ENCODE measurements at places on chromosomes 2 and 18.

DNA sequence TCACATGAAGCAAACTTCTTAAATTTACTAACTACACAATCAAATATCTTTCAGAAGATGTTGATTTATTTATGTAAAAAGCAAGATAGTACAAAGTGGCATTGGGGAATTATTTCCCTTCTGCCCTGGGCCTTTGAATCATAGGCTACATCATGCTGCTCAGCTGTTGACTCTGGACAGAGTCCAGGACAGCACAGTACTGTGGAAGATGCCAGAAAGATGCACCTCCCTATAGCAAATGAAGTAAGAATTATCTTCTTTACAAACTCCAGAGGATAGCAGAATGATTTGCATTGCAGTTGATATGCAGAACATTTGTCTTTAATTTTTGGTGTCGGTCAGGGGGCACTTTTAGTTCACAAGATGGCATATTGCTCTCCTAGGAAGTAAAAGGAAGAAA is 1354.5 kb upstream of the ZEB2 start:
- no peak for DNase-seq

DNA sequence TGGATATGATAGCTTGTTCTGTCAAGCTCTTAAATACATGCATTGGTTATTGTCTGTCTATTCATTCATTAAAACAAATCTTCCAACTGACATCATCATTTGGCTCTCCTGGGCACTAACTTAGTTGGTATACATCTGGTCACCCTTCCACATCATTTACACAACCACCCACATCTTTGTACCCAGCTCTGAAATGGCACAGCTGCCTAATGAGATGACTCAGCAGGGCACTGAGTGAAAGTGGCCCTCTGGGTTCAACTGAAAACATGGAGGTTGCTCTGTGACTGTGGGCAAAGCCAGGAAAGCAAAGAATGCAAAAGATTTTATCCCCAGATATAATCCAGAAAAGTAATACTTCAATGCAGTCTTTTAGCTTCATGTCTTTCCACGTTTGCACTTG is 234.0 kb upstream of the MAP2 start:
- no peak for DNase-seq

DNA sequence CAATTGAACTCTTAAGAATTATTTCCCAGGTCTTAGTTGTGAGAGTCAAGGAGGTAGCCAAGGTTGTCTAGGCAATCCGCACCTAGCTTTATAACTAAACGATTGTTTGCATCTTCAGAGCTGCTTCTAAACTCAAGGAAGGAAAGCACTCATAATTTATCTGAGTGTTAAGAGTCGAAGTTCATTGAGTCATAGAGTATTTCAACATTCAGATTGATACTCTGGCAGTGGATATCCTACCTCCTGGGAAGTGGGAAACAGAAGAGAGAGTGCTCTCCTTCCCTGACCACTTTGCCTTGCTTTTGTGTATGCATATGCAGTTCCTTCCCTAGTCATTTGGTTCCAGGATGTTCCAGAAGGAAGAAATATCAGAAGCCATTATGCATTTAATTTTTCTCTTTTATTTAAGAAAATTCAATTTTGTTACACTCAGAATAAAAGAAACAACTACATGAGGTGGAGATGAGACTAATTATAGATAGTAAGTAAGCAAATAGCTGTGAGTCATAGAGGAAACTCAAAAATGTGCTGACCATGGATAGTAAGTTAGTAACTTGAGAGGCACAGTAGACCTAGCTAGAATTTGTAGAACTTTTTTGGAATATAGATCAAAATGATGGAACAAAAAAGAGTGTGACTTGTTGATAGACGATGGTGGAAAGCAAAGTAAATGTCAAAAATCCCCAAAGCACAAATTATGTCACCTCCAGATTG is 35.4 kb upstream of the FSHR start:
- DNase-seq: no peak

DNA sequence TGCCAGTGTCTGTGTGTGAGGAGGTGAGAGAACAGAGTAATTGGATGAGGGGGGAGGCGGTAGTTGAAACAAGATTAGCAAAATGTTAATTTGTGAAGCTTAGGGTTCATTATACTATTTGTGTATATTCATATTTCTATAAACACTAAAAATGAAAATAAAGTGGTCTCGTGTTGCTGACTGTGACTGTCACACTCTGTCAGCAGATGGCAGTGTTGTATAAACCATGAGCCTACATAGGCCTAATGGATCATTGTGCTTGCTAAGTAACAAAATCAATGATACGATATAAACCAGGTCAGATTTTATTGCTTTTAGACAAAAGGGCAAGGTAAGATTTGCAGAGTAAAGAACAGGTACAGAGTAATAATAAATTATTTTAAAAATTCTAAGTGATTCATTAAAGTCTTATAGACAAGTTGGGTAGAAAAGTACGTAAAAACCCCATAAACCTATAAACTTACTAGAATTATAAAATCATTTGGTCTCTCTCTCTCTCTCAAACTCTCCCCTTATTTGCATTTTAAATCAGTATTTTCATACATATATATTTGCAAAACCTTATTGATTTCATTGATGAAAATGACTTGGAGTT is 182.7 kb downstream of the RPIA start:
- DNase-seq: no peak

GRCh38 chr2:70708376-70709199 is 59.4 kb downstream of the ADD2 start:
- DNase-seq: no peak

DNA sequence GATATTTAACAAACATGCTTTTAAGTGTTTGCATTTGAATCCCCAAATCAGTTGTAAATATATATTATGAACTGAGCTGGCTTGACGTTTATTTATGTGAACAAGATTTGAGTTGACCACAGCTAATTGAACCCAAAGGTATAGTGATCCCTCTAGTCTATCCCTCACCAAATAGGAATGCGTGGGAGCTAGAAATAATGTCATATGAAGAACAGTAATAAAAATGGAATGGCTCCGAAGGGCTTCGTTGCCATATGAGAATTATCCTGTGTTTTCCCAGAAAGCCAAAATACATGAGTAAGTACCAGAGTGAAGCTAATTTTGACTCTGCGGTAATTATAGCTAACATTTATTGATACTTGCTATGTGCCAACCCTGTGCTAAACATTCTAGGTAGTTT is 142.7 kb downstream of the ADCYAP1 start:
- DNase-seq: no peak

DNA sequence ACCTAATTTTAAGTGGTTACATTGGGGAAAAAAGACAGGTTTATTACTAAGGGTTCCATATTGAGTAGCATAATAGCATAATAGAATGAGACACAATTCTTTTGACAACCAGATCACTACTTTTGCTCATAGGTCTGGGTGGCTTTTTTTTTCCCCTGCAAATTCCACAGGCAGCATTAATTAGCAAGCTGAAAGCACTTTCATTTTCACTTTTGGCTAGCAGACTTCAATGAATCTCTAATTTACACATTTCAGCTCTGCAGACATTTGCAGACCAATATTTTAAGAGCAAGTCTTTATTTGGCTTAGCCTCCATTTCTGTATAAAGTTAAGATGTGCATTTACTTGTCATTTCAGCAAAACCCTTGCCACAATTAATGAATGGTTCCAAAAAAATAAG is 185.5 kb downstream of the NOL4 start:
- no peak for DNase-seq

DNA sequence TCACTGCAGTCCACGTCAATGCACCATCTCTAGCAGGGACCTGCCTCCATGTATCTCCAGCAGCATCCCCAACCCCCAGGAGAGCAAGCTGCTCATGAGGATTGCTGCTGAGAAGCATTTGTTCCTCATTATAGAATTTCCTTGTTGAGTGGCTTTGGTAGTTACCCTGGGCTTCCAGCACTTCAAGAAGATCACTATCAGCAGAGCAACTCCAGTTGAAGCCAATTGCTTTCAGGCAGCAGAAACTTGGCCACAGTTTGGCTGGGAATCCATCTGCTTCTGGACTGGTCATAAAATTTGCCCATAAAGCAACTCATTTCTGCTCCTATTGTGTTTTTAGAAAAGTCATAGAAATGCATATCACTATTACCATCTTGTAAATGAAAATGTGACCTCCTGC is 17.4 kb downstream of the TRPM8 start:
- no peak for DNase-seq

DNA sequence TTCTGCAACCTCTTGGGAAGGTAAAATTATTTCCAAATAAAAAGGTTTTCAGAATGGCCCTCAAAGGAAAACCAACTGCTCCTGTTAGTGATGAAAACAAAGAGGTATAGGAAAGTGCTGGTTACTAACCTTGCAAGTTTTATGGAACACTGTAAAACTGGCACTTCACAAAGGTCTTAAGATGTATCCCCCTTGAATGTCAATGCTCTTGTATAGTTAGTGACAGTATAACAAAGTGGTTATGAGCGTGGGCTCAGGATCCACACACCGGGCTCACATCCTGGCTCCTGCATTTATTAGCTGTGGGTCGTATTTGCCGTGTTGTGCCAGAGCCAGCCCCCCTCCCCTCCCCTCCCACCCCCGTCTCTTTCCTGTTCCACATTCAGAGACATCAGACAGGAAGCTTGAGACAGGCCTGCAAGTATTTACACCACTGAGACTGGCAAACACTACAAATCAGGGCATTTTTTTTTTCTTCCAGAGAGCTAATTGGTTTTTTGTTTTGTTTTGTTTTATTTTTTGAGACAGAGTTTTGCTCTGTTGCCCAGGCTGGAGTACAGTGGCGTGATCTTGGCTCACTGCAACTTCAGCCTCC is 9.2 kb upstream of the DNPEP start:
- no peak for DNase-seq

DNA sequence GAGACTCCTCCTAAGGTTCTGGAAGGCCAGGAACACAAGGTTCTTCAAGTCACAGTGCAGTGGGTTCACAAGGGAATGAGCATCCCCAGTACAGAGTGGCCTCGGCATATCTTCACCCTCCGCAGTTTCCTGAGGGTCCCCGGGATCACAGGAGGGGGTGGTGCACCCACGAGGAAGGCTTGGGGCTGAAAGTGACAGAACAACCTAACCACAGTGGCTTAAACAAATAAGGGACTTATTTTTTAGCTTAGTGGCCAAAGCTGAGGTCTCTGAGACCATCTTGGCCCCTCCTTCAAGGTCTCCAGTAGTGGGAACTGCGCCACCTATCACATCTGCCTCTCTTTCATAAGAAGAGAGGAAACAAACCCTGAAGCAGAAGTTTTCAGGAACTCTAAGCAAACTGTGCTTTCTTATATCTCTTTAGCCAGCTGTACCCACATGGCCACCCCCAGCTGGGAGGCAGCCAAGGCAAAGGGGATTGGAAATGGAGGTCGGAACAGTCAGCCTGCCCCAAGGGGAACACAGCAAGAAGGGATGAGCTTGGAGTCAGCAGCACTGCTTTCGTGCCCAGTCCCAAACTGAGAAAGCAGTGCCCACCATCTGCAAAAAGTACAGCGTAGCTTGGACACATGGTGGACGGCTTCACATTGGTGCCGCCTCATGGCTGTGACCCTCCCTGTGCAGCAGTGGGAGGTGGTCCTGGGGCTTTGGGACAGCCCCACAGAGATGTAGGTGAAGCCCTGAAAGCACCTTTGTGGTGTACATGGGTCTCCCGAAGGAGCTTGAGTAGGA is 260.0 kb upstream of the ID2 start:
- DNase-seq: no peak

- DNase-seq: peak; percentile 37
Observed at GRCh38 chr2:154375579-154375931, 322.9 kb upstream of the KCNJ3 start.

DNA sequence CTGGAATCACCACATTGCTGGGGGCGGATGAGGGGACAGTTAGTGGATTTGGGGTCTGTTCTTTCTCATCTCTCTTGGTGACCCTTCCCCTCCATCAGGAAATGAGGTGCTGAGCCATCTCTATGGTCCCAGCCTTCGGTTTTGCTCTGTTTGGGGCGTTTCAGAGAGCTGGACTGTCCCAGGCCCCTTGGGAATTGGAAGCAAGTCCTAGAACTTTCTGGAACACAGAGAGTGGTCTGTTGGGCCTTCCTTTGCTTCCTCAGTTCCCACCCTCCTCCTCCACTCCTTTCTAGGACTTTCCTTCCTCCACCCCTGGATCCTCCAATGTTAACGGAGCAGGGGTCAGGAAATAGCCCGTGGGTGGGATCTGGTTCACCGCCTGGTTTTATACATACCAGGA is 17.0 kb downstream of the RRM2 start:
- DNase-seq: no peak

DNA sequence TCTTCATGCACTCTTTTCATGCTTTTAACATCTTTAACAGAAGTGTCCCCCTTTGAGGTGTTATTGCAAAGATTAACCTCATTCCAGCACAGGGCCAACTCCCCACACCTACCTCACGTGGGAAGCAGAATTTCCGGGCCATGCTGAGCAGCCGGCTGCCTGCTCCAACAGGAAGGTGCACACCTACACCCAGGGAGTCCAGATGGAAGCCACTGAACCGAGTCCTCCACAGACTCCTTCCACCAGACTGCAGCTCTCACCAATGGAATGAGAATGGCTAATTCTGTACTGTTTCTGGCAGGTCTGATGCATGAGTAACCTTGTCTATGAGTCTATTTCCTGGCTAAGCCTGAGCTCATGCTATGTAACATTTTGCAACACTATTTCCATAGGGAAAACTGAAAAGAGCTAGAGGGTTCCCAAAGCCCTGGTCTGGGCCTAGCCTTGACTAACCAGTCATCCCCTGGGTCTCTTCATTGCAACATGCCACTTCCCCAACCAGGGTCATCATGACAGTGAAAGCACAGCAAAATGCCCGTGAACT is 11.0 kb downstream of the ERFE start:
- no peak for DNase-seq

DNA sequence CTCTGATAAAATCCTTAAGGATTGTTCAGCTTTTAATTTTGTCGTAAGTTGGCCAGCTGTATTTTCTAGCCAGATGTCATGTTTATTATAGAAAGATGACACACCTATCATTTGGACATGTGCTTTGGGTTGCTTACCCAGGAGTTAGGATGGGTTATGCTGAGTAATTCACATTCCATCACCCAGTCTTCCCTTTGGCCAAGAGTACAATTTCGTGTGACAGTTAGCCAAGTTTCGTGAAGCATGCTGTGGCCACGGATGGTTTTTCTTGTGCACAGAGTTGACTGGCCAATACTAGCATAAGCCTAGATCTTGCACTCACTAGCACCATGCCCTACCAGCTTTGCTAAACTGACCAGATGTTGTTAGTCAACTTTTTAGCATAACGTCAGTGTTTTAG is 5.8 kb downstream of the MAPRE3 start:
- no peak for DNase-seq

- no peak for DNase-seq
Observed at GRCh38 chr2:14569294-14569693, 63.2 kb upstream of the LRATD1 start.
